ENCODE measurements at places on chromosomes 1 and 21.

DNA sequence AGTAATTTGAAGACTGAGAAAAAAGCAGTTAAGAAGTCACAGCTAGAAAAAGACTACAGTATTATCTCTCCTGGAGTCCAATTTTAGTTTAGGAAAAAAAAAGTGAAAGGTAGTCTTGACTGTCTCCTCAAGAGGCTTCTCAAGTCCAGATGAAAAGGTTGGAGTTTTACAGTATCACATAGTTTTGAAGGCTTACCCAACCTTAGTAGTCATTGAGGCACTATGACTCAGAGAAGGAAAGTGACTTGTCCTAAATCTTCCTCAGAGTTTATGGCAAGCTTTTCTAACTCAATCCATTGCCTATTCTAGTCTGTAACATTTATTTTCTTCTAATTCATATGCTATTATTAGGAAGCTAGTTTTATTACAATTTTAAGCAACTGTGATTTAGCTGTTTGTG is 174.9 kb downstream of the DPYD start:
- peak; percentile 7 for DNase-seq

GRCh38 chr1:119544165-119544762 is 37.3 kb downstream of the HSD3B1 start:
- no peak for DNase-seq

DNA sequence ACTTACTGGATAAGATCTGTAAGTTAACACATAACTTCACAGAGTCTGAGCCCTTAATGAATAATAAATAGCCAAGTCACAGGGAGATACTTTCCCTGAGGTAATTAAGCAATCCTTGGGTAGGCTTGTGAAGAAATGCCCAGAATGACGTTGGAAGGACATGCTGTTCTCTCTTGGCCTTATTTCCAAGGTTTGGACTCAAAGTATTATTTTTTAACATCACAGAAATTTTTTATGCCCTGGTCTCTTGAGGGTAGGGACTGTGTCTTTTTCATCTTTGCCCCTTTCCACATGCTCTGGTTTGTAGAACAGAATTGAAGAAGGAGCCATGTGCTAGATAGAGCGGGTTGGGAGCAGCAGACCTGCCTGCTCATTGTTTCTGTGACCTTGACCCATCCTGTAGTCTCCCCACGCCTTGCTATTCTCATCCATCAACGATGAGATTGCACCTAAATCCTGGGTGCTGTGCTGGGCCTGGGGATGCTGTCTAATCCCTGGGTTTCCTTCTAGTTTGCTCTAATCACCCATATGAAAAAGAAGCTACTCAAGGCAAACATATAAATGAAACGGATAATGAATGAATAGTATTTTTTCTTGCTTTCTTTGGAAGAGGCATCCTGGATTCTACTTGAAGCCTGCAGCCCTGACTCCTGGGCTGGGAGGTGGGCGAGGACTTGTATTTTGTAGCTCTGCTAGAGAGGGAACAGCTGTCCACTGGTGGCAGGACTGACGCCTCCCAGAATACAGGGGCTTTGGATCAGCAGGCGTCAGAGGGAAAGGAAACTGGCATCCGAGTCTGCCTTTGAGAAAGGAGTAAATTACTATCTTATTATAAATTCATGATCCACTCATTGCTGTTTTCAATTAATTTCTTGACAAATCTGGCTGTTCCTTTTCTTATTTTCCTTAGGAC is 17.5 kb upstream of the LAMTOR5 start:
- no peak for DNase-seq

DNA sequence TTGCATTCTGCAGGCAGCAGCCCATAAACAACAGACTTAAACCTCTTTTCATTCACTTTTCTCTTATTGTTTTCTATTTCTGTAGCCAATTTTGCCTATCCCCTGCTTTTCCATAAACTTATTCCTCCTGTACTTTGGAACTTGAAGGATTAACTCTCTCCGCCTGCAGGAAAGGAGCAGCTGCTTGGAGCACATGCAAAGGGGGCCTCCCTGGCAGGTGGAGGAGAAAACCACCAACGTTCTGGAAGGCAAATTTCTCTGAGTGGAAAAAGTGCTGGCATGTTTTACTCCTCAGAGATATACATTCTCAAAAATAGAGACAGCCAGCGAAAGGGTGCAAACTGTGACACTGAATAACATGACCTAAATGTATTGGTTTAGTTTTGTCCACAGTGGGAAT is 33.6 kb downstream of the RGS21 start:
- no peak for DNase-seq

GRCh38 chr1:91555821-91556531 is 55.3 kb downstream of the CDC7 start:
- DNase-seq: peak; percentile 67
